Hematopoietic multipotent progenitor cell treated with erythropoietin and hydrocortisone succinate and interleukin-3 and kit ligand, for 15 days (in vitro differentiated cells): ENCODE measurements at places on chromosomes 7 and 10.

- DNase-seq: no peak
Measured at GRCh38 chr7:34835901-34836600, 178.0 kb downstream of the NPSR1 start.

GRCh38 chr7:40641701-40642100 is 506.9 kb downstream of the SUGCT start:
- DNase-seq: no peak

GRCh38 chr7:95322854-95323253 is 1.5 kb downstream of the PON1 start:
- no peak for DNase-seq

DNA sequence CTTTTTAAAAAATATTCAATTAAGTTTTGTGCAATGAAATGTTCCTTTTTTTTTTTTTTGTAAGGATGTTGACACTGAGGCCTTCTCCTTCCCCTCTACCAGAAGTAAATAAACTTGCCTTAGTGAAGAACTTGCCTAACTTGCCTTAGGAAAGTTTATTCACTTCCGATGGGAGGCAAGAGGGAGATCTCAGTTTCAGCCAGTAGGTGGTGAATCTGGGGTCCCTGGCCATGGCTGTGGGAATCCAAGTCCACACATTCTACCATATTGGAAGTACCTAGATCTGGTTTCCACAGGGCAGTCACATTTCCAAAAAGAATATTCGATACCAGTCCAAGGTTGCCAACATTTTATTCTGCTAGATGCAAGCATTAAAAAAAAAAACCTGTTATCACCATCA is 270.9 kb downstream of the CCSER2 start:
- no peak for DNase-seq

- DNase-seq: no peak
Measured at GRCh38 chr7:106358103-106358663, 73.4 kb upstream of the NAMPT start.

GRCh38 chr10:58384095-58384494 is 1.1 kb upstream of the TFAM start:
- no peak for DNase-seq

DNA sequence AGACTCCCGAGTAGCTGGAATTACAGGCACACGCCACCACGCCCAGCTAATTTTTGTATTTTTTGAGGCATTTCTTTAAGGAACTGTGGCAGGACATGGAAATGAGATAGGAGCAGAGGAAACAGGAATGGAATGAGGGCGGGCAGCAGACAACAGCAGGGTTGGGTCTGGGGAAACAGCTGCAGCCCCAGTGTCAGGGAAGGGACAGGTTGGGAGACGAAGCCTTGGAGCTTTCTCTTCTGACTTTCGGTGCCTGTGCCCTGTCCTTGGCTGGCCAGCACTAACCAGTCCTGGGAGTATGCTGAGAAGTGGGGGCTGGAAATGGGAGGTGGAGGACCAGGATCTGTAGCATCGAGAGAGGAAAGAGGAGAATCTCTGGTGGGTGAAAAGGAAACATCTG is 47.4 kb downstream of the ATOH7 start:
- DNase-seq: no peak

DNA sequence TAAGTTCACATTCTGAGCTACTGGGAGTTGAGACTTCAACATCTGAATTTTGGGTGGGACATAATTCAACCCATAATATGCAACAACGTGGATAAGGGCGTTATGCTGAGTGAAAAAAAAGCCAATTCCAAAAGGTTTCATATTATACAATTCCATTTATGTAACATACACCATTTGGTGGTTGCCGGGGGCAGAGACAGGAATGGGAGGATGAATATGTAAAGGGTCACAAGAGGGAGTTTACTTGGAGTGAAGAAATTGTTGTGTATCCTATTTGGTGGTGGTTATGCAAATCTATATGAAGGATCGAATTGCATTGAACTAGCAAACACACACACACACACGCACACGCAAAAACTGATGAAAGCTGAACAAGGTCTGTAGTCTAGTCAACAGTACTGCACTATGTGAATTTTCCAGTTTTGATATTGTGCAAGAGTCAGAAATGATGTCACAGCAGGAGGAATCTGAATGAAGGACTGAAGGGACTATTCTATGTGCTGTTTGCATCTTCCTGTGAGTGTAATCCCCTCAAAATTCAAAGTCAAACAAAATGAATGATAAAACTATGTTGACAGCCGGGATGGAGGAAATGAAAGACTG is 249.2 kb upstream of the HABP2 start:
- no peak for DNase-seq

GRCh38 chr10:33277135-33277536 is 57.3 kb downstream of the NRP1 start:
- DNase-seq: no peak

- no peak for DNase-seq
Measured at GRCh38 chr7:26958834-26959233, 94.4 kb upstream of the SKAP2 start.

DNA sequence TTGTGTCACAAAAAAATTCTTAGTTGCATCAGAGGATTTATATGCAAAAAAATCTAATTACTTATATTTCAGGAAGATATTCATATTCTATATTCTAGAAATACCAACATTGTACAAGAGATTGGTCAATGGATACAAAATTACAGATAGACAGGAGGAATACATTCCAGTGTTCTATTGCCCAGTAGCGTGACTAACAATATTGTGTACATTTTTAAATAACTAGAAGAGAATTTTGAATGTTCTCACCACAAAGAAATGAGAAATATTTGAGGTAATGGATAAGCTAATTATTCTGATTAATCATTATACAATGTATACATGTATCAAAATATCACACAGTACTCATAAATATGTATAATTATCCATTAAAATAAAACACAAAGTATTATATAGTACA is 253.3 kb downstream of the IPMK start:
- no peak for DNase-seq

DNA sequence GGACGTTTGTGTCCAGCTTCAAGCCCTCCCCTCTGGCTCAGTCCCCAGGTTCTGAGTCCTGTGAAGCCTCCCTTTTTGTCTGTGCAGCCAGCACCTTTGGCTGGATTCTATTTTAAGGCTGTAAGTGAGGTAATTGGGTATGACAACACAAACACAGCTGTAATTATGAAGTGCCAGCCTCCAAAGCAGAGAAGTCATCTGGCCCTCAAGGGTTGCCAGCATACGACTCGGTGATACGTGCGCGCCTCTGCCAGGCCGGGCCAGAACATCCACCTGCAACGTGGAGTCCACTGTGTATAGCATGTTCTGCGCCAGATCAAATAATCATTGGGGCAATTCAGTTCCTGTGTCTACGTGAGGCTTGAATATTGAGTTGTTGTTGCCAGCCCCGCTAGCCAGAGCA is 6.7 kb upstream of the FAM180A start:
- DNase-seq: no peak

GRCh38 chr7:133478591-133479135 is 225.8 kb downstream of the EXOC4 start:
- DNase-seq: no peak
